ENCODE measurements at places on chromosomes 7 and 10. TPM values are rescaled to one million over a fixed set of nuclear protein-coding genes. Genes with fewer than 3 reads are reported as not detected.

Gene PKD2L1
- total RNA-seq = not detected

DNA sequence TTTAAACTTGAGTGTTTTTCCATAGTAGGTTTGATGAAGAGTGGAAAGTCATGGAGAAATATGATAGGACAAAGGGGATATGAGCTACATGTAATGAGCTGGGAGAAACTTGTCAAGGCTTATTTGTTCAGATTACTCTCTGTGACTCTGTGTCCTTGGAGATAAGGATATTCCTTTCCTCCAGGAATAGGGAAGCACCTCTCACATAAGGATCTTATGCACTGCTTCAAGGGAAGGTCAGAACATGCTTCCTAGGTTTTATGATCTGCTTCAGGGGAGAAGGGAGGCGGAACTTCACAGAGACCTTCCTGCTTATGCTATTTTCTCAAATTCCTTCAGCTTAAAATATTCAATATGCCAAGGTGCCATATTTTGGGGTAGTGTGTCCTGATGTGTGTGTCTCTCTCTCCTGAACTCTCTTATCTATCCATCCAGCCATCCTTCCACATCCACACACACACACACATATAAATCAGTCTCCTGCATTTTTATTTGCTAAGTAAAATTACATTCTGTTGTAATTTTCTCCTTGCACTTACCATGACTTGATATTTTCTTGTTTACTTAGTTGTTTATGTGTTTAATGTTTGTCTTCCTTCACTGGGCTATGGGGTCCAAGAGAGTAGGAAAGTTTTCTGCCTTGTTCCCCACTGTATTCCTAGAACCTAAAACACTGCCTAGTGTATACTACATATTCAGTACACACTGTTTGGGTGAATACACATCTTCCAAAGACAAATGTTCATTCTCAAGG lies 26.4 kb downstream of the ARL4A start:
- H3K27ac ChIP-seq = no peak overlapping the region
- H3K27me3 ChIP-seq = no peaks in the 10 kb centered on the region
- DNase-seq = no peak
- H3K4me1 ChIP-seq = peaks cover 13% of the 10 kb centered on the region
- no peak overlapping the region for H3K4me3 ChIP-seq

DNA sequence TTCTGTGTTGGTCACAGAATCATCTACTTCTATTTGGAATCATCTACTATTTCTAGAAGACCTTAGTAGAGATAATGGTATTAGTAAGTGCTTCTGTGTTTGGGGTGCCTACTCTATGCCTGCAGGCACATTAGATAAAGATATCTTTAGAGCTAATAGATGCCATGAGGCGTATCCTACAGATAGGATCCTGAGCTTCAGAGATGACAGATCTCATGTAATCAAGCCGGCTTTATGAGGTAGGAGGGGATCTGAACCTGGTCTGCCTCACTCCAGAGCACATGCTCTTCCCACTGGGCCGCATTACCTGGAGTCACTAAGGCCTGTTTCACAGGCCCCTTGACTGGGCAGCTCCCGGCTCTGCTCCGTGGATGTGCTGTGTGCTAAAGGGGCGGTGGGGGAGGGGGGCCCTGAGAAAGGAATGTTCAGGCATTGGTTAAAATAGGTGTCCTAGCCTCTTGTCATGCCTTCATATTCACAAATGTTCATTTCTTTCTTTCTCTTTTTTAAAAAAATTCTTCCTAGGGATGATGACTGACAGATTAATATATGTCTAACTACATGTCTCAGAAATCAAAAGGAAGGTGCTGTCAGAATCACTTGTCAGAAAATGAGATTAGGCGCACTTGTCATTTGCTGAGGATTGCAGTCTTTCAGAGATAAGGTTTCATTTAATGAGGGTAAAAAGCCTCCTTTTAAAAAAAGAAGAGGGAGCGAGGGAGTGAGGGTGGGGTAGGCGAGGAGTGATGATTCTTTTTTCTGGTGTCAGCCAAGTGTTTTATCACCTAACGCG lies 458.0 kb upstream of the GALNT17 start:
- H3K4me1 ChIP-seq = peaks cover 5% of the 10 kb centered on the region
- no peak overlapping the region for H3K27ac ChIP-seq
- H3K36me3 ChIP-seq = no peaks in the 10 kb centered on the region
- no peak for DNase-seq
- no peak overlapping the region for H3K4me3 ChIP-seq

Gene AMZ1
- total RNA-seq = 0.07 TPM

- DNase-seq = no peak
- no peak overlapping the region for H3K4me3 ChIP-seq
- peaks cover 4% of the 10 kb centered on the region for H3K36me3 ChIP-seq
- peaks cover 23% of the 10 kb centered on the region for H3K4me1 ChIP-seq
- no peak overlapping the region for H3K27ac ChIP-seq
- H3K27me3 ChIP-seq = peaks cover 3% of the 10 kb centered on the region
Measured at GRCh38 chr7:8146788-8147413, 115.1 kb downstream of the ICA1 start.

Measured in activated T-helper 2 cell treated with anti-CD3 and anti-CD28 coated beads, Interferon-gamma antibody, Interleukin-2, Interleukin-4, amounts not matched to agents 10 μg/mL and 5 μg/mL and 100 μg/mL, durations not matched to agents 14 hours and 24 hours and 36 hours (primary cell).